ENCODE measurements at places on chromosomes 16 and 17.

GRCh38 chr16:83743241-83743640, 64.5 kb upstream of the HSBP1 start:
- no peak for DNase-seq

- DNase-seq, result no peak
Observed at GRCh38 chr17:39651923-39652586, 13.1 kb upstream of the TCAP start.

DNA sequence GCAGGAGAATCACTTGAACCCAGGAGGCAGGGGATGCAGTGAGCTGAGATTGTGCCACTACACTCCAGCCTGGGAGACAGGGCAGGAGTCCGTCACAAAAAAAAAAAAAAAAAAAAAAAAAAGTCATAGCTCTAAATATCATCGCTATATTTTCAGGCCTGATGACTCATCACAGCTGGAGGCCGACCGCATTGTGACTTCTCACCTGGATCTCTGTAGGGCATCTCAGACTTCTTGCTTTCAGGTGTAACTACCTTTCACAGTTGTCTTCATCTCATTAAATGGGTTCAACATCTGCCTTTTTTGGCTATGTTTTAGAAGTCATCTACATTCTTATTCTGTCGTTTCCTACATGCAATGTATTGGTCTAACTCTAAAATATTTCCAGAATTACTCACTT, 353.1 kb upstream of the MON1B start:
- no peak for DNase-seq

- no peak for DNase-seq
Observed at GRCh38 chr16:17291289-17291688, 179.5 kb downstream of the XYLT1 start.

DNA sequence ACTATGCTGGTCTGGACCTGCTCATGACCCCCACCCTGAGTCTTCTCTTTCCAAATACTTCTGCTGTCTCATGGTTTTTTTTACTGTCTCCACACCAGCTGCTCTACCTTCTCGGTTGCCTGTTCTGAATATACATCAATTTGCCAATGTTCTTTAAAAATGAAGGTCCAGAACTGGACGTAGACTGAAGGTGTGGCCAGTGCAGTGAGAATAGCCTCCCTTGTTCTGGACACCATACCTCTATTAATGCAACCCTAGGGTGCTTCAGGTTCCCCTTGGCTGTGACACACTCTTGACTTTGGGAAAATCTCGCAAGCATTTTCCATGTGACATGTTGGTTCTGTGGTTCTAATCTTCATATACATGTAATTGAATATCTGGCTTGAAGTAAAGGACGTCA, 15.3 kb upstream of the IL21R start:
- DNase-seq, result no peak

DNA sequence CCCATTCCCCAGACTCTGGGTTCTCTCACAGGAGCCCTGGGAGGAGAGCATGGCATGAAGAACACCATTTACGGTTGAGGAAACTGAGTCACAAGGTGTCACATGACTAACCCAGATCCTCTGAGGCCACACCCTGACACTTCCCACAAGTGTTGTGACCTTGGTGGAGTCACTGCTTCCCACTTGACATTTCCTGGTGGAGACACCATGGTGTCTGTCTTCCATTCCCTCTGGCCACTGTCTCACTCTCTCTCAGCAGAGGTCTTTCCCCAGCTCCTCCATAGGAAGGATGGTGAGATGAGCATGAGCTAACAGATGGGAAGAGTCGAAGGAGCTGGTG, 116.2 kb downstream of the GNAO1 start:
- DNase-seq, result no peak

GRCh38 chr16:85457366-85457765, 155.8 kb upstream of the GSE1 start:
- no peak for DNase-seq

DNA sequence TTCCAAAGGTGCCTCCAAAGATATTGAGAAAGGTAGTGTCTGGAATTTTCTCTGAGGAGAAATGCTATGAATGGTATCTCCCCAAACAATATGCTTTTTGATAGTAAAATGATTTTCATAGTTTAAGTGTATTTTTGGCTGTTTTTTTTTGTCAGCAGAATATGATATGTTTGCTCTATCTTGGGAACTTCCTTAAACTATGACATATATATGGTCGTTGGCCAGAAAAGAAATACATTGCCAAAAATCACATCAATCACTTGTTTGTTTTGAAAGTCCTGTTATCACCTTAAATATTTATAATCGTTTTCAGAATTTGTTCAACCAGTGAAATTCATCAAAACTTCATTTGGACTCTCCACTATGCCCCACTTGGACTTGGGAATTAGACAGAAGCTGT, 816.9 kb downstream of the CDH11 start:
- no peak for DNase-seq

GRCh38 chr17:73532421-73532901, 111.8 kb downstream of the SDK2 start:
- DNase-seq, result no peak

DNA sequence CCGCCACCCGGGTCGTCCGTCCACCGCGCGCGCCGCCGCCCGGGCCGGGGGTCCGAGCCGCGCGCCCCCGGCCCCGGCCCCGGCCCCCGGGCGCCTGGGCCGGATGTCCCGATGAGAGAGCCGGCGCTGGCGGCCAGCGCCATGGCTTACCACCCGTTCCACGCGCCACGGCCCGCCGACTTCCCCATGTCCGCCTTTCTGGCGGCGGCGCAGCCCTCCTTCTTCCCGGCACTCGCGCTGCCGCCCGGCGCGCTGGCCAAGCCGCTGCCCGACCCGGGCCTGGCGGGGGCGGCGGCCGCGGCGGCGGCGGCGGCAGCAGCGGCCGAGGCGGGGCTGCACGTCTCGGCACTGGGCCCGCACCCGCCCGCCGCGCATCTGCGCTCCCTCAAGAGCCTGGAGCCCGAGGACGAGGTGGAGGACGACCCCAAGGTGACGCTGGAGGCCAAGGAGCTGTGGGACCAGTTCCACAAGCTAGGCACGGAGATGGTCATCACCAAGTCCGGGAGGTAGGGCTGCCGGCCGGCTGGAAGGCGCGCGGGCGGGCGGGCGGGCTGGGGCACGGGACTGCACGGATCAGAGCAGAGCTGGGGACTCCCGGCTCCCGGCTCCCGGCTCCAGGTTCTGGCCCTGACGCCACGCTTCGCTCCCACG, 548 bp downstream of the TBX2 start:
- no peak for DNase-seq

DNA sequence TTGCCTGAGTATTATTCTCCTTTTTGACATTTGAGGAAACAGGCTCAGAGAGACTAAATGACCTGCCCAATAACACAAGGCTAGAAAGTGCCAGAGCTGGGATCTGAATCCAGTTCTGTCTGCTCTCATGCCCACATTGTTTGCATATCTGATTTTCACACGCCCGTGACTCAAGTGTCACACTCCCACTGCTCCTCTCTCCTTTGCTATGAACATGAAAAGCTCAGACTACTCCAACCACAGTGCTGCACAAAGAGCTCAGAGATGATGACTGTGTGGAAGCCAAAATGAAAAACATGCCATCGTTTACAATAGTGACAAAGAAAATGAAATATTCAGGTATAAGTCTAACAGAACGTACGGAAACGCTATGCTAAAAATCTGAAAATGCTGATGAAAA, 107.9 kb downstream of the SMG6 start:
- peak; percentile 16 for DNase-seq

- no peak for DNase-seq
Observed at GRCh38 chr17:82534401-82534812, 14.9 kb downstream of the FOXK2 start.

DNA sequence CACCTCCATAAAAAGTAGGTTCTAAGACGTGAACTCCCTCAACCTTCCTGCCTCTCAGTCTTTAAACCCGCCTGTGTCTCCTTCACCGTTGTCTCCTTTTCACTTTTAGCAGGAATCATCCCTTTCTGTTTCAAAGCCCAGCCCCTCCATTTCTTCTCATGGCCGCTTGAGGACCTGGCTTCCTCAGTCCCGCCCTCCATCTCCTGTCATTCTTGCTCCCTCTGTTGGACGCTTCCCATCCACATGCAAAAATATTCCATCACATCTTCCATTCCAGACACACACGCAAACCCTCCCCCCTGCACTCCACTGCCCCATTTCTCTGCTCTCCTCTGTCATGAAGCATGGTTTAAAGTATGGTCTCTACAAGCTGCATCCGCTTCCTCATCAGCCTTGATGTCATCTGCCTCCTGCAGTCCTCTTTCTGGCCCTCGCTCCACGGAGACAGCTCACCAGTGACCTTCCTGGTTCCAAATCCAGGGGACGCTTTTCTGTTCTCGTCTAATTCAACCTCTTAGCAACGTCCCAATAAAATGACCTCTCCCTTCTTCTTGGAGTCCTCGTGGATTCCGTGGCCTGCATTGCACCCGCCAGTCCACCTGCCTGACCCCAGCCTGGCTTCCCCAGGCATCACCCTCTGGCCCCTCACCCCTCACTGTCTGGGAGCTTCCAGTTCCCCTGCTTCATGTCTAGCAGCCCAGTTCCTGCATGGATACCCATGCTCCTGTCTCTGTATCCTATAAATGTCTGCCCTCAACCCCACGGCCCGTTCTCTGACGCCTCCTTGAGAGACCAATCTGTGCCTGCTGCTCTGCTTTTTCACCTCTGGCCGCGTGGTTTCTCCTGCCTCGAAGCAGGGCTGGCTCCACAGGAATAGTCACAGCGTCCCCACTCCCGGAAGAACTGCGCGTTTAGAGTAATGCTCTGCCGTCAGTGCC, 26.2 kb downstream of the ANKRD40 start:
- no peak for DNase-seq

DNA sequence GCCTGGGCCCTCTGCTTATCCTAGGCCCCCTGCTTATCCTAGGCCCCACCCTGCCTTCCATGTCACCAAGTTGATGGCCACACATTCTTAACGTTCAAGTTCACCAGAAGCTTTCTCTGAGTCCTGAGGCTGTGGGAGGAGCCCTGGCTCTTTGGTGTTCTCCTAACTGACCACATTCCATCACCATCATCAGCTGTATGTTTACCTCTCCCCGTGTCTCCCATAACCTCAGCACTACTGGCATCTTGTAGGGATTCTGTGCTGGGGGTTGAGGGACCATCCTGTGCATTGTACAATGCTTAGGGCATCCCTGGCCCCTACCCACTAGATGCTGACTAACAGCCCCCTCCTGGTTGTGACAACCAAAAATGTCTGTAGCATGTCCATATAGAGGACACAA, 99.3 kb downstream of the NDE1 start:
- DNase-seq, result no peak

DNA sequence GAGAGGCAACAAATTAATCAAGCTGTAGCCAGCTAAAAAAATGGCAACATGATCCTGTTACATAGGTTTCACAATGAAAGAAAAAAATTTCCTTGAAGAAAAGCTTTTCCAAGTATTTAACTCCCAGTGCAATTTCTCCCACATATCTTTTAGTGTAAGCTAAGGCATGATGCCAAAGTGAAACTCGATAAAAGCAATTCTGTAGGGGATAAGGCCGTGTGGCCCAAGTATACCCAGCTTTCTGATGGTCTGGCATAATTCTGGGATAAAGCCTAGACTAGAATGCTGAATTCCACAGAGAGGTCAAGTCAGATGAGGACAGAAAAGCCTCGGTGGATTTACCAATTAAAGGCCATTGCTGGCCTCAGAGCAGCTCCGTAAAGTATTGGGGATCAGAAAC, 36.2 kb downstream of the CTCF start:
- no peak for DNase-seq

GRCh38 chr17:21127509-21128077, 829 bp downstream of the DHRS7B start:
- no peak for DNase-seq

DNA sequence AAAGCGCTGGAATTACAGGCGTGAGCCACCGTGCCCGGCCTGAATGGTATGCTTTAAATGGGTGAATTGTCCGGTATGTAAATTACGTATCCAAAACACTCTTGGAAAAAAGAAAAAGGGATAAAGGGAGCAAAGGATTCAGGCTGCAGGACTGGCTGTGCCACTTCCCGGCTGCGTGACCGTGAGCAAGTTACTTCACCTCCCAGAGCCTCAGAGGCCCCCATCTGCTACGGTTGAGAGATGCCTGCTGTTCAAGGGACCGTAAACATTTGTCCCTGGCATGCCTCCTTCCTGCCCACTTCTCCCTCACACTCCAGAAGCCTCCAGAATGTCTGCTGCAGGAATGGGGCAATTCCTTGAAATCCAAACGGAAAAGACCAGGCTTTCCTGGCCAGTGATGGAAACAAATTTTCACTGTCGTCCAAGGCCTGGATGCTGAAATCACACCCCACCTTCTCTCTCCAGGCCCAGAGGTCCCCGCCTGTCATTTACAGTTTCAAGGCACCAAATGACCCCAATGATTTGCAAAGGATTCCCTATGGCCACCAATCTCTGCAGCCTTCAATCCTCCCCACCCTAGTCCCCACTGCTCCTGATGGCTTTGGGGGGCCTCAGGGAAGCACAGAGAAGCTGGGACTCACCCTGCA, 22.9 kb upstream of the LITAF start:
- no peak for DNase-seq

GRCh38 chr16:57721356-57722209, 14.0 kb upstream of the KATNB1 start:
- DNase-seq, result no peak

DNA sequence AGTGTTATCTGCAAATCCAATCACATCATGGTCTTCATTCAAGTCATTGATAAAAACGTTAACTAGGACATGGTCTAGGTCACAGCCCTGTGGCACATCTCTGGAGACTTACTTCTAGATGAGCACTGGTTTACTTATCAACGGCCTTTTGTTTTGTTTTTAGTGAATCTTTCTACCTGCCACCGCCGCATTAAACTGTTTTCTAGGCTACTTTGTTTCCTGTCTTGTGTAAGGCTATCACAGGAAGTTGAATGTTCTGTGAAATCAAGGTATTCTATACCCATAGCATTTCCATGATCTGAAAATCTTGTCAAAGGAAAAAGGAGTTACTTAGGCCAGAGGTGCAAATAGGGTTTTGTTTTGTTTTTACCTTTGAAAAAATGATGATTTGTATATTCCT, 26.9 kb downstream of the SOCS3 start:
- DNase-seq, result no peak

Data from stimulated activated CD4-positive, alpha-beta T cell treated with anti-CD3 and anti-CD28 coated beads, Interleukin-2, amount 100 ng/mL, for 4 hours (primary cell).